ENCODE measurements at places on chromosomes 12 and 14. TPM values are rescaled to one million over a fixed set of nuclear protein-coding genes. Genes with fewer than 3 reads are reported as not detected.

The KRT71 gene
- total RNA-seq = not detected

The KRT7 gene
- 1,411 TPM for total RNA-seq

The KRT73 gene
- total RNA-seq = not detected

The HVCN1 gene
- total RNA-seq = 9.2 TPM

The ATP2B1 gene
- total RNA-seq = 120 TPM

DNA sequence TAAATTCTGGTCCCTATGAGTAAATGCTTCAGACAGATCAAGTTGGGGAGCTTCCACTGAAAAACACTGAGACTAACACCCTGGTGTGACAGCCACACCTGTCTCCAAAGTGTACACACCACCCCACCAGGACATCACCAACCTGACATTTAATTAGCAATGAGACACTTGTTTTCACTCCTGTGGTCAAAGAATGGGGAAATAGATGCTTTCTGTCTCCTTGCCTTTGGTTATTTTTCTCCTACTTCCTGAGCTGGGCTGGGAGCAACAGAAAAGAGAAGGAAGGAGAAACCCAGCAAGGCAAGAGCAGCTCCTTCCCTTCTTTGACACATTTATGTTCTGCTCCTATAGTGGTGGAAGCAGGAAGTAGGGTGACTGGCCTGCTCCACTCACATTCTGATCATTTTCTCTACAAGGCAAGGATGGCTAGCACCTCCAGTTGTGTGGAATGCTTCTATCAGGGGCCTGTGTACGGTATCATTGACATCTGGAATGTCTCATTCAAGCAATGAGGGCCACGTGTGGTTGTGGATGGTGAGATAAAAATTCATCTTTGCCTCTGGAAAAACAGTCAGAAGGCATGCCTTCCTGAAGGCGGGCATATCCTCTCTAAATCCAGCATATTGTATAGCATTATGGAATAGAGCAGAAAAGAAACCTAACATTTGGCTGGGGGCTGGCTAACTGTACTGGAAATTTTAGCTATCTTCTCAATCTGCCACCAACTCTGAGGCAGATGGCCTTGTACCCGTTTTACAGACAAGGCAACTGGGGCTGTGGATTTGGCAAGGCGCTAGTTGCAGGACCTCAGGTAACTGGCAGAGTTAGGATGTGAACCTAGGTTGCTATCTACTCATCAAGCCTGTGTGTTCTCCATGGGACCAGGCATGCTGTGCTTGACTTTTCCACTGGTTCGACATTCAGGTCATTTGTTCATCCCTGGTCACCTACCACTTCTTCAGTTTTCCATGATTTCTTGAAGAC, 24.8 kb upstream of the LGALS3 start:
- no peak for DNase-seq
- H3K4me3 ChIP-seq = no peak overlapping the region
- H3K4me1 ChIP-seq = peaks cover 30% of the 10 kb centered on the region

DNA sequence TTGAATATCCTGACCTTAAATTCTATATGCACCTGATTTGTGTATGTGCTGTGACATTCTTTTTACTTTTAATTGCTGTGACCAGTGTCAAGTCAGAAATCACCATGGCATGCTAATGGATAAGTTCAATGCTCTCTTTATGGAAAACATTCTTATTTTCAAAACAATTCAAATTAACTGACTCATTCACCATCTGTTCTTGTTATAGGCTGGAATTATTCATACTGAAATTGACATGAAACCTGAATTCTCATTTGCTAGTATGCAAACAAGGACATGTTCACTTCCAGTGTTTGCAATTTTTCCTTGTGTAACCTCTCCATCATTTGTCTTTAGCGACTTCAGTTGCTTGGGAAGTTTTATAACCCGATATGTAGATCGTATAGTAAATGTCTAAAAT, at the start of gene TAS2R30:
TAS2R30 (minus strand) TSS at position 340 of the 400 bp plus-strand sequence. CDS start 400 bp downstream, outside the sequence.
- no peak for DNase-seq
- no peak within 1 kb of the TSS for H3K27ac ChIP-seq
- no peak within 1 kb of the TSS for H3K4me3 ChIP-seq
- H3K36me3 ChIP-seq = no peaks in the 10 kb centered on the region
- H3K4me1 ChIP-seq = peaks cover 2% of the 10 kb centered on the region
- no peaks in the 10 kb centered on the region for H3K27me3 ChIP-seq

- no peak overlapping the region for H3K4me3 ChIP-seq
- H3K27ac ChIP-seq = no peak overlapping the region
- H3K27me3 ChIP-seq = no peaks in the 10 kb centered on the region
- no peaks in the 10 kb centered on the region for H3K4me1 ChIP-seq
- H3K36me3 ChIP-seq = no peaks in the 10 kb centered on the region
These were observed 276.6 kb upstream of the NAV3 start for GRCh38 chr12:77553976-77554619.

GRCh38 chr12:114762490-114763110, 78.6 kb upstream of the TBX3 start:
- H3K4me3 ChIP-seq = no peak overlapping the region
- H3K4me1 ChIP-seq = peaks cover 50% of the 10 kb centered on the region
- no peak overlapping the region for H3K27ac ChIP-seq
- H3K27me3 ChIP-seq = no peaks in the 10 kb centered on the region
- no peaks in the 10 kb centered on the region for H3K36me3 ChIP-seq

DNA sequence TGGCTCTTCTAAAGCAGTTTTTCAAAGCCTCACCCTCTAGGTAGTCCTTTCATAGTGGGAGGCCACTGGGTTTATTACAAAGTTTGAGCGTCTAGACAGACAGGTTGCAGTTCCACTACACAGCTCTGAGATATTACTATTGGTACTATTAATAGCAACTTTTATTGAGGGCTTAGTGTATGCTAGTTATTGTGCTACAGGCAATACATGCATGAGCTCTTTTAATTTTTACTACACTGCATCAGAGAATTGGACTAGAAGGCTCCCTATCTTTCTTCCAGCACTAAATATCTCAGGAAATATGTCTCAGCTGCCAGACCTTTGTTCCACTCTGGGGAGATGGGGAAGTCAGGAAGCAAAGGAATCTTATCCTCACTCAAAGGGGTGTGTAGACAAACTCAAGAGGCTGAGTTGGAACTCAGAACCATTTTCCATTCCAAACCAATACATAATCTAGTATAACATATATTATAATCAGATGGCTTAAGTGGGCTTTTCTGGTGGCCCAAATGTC, 161.8 kb upstream of the SLC38A2 start:
- no peak for DNase-seq
- no peaks in the 10 kb centered on the region for H3K36me3 ChIP-seq
- peaks cover 1% of the 10 kb centered on the region for H3K4me1 ChIP-seq
- no peaks in the 10 kb centered on the region for H3K27me3 ChIP-seq

DNA sequence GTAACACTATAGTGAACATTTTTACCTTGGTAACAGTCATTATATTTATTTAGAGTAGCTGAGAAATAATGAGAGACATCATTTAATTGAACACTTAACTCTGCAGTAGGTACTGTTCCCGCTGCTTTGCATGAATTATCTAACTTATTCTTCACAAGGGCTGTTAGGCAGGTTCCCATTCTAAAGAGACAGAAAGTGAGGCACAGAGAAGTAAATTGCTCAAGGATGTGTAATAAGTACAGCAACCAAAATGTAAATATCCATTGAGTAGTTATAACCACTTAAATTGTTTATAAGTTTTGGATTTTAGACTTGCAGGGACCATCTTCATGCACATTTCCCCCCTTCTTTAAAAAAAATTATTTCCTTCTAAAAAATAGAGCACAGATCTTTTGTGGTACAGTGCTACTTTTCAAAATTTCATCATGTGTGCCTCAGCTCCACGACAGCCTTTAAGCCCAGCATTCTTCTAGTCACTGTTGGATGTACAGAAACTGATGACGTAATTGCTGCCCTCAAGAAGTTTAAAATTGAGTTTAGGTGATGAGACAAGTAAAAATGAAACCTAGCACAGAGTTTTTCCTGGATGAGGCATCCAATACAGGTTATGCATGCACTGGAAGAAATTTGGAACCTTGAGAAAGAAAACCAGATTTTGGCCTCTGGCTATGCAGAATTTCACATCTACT, 6.0 kb upstream of the MANSC4 start:
- no peak overlapping the region for H3K27ac ChIP-seq
- no peak for DNase-seq
- no peaks in the 10 kb centered on the region for H3K27me3 ChIP-seq

GRCh38 chr12:57727758-57728395, 10.7 kb downstream of the AGAP2 start:
- peaks cover 56% of the 10 kb centered on the region for H3K27me3 ChIP-seq
- peaks cover 7% of the 10 kb centered on the region for H3K36me3 ChIP-seq
- H3K4me1 ChIP-seq = peaks cover 8% of the 10 kb centered on the region
- no peak for DNase-seq

GRCh38 chr14:93011650-93012325, 88.8 kb downstream of the CHGA start:
- peaks cover 27% of the 10 kb centered on the region for H3K4me1 ChIP-seq
- no peaks in the 10 kb centered on the region for H3K36me3 ChIP-seq
- H3K27me3 ChIP-seq = no peaks in the 10 kb centered on the region

DNA sequence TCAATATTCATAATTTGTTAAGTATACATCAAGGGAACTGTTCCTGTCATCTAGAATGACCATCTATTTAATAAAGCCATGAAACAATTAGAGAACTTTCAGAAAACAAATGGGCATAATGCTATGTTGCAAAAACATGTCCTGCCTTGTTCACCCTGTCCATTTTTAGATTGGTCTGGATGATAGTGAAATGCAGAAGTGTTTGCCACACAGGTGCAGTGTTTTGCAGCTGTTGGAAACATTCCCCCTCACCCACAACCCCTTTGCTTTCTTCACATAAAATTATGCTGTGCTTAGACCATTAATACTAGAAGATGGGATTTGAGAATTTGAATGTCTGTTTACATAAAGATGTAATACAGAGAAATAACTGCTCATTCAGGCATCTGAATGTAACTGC, 36.5 kb downstream of the LEMD3 start:
- no peak for DNase-seq
- H3K27ac ChIP-seq = no peak overlapping the region
- H3K27me3 ChIP-seq = no peaks in the 10 kb centered on the region
- no peak overlapping the region for H3K4me3 ChIP-seq
- no peaks in the 10 kb centered on the region for H3K36me3 ChIP-seq

GRCh38 chr12:105365231-105365630, 34.7 kb downstream of the C12orf75 start:
- H3K4me1 ChIP-seq = no peaks in the 10 kb centered on the region
- H3K36me3 ChIP-seq = no peaks in the 10 kb centered on the region
- no peak for DNase-seq
- no peak overlapping the region for H3K4me3 ChIP-seq
- no peaks in the 10 kb centered on the region for H3K27me3 ChIP-seq

DNA sequence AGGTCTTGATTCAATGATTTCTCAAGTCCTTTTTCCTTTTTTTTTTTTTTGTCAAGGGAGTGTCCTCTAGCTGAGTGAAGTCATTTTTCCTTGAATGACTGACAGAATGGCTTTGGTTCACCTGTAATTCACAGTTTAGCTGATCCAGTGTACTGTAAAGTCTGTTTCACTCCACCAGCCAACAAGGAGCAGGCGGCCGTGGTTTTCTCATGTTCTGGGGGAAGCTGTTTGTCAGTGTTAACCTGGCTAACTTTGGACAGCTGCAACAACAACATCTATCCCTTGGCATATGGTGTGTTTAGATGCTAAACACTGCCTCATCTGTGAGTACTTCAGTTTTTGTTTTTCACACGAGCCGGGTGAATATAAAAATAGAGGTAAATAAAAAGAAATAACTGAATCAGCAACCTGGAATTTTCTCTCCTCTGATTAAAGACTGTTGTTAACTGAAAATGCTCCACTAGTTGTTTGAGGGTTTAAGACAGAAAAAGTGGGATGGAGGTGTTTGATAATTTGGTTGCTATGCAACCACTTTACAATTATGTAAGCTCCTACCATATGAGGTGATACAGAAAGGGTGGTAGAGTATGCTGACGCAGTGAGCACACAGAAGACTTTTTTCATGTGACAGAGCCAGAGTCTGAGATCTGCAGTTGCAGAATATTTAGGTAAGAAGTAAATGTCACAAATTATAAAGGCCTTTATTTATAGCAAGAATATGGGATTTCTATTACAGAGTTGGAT, 50.3 kb upstream of the SLC2A13 start:
- no peaks in the 10 kb centered on the region for H3K27me3 ChIP-seq
- DNase-seq = no peak
- H3K4me1 ChIP-seq = no peaks in the 10 kb centered on the region
- H3K27ac ChIP-seq = peak overlapping the region; percentile 40
- no peaks in the 10 kb centered on the region for H3K36me3 ChIP-seq

DNA sequence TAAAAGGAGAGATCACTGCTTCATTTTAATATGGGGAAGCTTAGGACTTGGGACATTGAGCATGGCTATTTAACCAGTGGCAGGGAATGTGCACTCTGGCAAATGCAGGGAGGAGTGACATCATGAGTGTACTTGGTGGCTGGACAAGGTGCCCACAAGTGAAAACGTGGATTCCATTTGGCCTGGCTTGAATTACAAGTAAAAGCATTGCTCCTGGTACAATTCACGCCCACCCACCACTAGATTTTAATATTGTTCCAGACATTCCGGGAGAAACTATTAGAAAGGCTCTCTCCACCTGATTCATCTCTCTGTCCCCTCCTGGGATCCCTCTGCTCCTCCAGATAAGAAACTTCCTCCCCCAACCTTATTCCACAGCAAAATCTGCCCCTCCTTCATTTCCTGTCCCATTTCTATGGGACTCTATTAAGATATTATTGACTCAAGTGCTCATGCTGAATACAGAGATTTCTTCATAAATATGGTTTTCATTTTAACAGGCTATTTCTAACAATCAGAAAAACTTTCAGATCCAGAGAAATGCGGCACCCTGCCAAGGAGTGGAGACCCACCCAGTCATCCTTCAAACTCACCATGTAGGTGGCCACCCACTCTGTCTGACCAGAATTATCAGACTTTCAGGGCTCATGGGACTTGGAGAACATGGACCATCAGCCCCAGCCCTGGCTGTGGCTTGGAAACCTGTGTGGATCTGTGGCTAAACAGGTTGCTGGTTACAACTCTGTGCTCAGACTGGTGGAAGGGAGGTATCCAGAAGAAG, 43.2 kb downstream of the SSPN start:
- no peaks in the 10 kb centered on the region for H3K4me1 ChIP-seq
- H3K36me3 ChIP-seq = no peaks in the 10 kb centered on the region
- no peak for DNase-seq
- H3K27me3 ChIP-seq = no peaks in the 10 kb centered on the region

- H3K4me1 ChIP-seq = peaks cover 18% of the 10 kb centered on the region
- H3K27ac ChIP-seq = peak overlapping the region; percentile 78
- DNase-seq = no peak
- H3K27me3 ChIP-seq = no peaks in the 10 kb centered on the region
These were observed 653 bp downstream of the PA2G4 start for GRCh38 chr12:56104815-56105608.
